ENCODE measurements at places on chromosomes 6 and 20.

DNA sequence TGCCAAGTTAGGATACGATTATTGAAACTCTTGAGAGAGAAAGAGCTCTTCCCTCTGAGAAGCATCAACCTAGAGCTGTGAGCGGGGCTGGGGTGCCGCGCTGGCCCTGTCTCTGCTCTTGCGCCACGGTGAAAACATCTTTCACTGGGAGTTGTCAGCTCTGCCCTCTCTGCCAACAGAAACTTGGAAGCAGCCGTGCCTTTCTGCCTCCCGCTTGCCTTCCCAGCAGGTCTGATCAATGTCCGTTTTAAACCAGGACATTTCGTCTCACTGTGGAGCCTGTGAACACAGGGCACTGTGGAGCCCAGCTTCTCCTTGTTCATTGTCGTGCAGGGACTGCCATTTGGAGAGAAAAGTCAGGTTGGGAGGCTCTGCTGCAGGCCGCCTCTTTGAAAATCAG lies 249.2 kb upstream of the PMEPA1 start:
- DNase-seq = no peak

GRCh38 chr6:122052346-122052900 lies 347.0 kb upstream of the HSF2 start:
- DNase-seq = no peak

DNA sequence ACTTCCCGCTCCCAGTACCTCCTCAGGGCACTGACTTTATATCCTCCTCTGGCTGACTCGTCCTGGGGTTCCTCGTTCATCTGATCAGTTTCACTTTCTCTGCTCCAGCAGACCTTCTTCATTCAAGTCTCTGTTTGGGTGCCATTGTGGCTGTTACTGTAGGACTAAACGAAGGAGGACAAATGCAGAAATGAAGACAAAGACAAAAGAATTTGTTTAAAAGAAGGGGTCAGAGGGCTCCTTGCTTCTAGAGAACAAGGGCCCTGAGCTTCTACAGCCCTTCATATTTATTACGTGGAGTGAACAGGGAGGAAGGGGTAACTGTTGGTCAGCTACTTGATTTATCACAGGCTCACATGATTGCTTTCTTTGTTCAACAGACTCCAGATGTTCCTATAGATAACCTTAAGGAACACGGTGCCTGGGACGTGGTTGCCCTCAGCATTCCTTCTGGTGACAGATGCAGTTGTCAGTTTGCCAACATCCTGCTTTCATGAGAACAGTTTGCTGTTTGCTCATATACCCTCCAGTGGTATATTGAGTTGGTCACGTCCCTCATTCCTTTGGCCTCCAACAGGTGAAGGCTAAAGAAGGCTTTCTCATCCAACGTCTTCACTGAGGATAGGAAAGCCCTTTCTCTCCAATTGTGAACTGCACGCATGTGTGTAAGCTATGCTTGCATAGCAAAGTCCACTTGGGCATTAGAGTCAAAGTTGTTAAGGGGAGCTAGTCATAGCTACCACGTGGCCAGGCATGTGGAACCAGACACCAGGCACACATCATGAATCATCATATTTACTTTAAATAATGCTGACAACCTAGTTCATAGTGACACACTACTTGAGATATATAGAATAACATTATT lies 69.1 kb upstream of the BTN3A2 start:
- DNase-seq = no peak

DNA sequence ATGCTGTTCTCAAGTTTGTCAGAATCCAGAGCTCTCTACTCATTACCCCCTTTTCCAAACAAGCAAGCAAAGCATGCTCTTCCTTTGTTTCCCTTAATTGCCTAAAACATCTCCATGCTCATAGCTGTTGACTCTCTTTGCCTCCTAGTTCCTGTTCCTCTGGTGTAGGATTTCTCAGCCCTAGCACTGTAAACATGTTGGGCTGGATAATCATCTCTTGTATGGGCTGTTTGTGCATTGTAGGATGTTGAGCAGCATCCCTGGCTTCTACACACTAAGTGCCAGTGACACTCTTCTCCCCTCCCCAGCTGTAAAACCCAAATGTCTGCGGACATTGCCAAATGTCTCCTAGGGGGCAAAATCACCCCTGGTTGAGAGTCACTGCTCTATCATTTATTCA lies 14.0 kb downstream of the PPARD start:
- no peak for DNase-seq

DNA sequence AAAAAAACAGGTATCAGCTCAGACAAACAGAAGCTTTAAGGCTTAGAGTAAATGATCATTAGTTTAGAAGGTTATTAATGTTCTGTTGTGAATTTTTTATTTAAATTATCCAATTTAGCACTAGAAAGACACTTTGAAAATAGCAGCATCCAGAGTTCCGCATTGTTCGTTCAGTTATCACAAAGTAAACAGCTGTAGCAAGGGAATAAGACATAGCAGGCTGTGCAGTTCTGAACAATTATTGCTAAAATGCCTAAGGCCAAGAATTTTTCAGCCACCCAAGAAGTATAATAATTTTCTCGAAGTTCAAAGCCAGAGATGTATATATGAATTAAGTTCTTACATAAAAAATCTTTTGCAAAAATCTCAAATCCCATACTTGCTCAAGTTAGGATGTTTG lies 8.0 kb upstream of the TNFAIP3 start:
- DNase-seq = no peak

DNA sequence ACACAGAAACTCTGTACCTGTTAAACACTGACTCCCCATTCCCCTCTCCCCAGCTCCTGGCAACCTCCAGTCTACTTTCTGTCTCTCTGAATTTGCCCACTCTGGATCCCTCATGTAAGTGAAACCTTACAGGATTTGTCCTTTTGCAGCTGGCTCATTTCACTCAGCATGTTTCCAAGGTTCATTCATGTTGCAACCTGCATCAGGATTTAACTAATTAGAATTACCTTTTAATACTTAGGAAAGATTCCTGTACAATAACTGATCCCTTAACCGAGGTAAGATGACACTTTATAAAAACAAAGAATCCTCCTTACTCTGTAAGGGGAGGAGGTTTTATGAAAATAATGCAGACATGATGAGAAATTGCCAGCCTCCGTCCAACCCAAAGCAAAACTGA lies 113.1 kb upstream of the MTHFD1L start:
- DNase-seq = no peak

- DNase-seq = no peak
Observed at GRCh38 chr6:56096946-56097621, 150.3 kb downstream of the COL21A1 start.

DNA sequence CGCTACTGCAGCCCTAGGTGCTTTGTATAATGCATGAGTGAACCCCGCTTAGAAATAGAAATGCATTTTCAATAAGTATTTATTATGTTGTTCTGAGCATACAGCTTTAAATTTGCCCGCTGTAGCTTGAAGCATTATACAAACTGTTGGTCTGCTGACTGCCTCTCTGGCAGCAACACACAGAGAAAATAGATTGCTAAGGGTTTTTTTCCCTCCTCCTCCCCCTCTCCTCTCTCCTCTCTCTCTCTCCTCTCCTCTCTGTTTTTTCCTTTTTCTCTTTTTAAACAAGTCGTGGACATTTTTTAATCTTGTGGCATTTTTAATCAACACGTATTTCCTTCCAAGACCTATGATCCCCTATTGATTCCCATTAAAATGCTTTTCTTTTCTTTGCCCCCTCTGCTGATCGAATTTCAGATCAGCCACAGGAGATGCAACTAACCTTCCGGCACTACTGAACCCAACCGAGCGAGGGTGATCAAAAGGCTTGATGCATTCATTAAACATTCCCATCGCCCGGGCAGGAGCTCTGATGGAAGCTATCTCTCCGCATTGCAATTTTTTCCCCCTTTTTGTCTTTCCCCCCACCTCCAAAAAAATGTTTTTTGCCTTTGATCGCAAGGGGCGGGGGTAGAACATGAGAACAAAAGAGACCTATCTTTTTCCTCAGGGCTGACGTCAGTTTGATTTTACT lies 90.7 kb upstream of the ARID1B start:
- DNase-seq = peak; percentile 40

- peak; percentile 41 for DNase-seq
Observed at GRCh38 chr6:49142421-49143151, 320.5 kb downstream of the MMUT start.

DNA sequence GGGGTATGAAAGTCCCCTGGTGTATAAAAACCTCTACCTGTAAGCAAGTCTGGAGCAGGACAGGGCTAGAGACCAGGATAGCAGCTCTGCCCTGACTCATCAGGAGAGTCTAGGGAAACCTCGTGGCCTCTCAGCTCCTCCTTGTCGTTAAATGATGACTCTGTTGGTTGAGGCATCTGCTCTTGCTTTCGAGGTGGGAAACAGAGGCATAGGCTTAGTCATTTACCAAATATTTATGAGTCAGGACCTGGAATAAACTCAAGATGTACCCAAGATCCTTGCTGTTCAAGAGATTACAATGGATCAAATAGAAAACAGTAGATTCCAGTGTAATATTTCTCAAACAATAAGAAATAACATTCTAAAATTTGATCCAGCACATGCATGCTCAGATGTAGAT lies 5.5 kb downstream of the MANBAL start:
- DNase-seq = no peak

DNA sequence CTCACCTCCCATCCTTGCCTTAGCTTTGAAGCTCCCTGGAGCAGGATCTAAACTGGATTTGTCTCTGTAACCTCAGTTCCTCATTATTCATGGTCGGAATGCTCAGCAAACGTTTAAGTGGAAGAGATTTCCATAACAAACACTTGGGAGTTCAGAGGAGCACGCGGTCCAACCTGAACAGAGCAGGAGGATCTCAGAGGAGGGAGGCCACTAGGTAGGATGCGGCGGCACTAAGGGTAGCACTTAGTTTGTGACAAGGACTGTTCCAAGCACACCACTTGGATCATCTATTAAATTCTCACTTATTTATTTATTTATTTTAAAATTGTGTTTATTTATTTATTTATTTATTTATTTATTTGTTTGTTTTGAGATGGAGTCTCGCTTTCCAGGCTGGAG lies 13.3 kb upstream of the CCN5 start:
- no peak for DNase-seq

DNA sequence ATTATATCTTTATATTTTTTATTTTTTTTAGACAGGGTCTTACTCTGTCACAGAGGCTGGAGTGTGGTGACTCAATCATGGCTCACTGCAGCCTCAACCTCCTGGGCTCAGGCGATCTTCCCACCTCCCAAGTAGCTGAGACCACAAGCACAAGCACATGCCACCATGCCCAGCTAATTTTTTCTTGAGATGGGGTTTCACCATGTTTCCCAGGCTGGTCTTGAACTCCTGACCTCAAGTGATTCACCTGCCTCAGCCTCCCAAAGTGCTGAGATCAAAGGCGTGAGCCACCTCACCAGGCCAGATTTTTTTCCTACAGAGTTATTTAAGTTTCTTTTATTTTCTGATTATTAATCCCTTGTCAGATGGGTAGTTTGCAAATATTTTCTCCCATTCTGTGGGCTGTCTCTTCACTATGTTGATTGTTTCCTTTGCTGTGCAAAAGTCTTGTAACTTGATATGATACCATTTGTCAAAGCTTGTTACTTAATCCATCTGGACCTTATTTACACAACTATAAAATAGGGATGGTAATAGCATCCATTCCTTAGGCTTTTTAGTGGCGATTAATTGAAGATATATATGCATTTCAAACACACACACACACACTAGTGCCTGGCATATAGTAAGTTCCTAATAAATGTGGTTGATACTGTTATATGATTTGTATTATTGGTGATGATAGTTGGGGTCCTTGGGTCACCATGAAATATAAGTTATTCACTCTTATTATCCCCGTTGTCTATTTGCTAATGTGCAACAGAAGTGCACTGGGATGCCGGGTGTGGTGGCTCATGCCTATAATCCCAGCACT lies 187.1 kb downstream of the BCAS1 start:
- no peak for DNase-seq

- DNase-seq = no peak
Observed at GRCh38 chr6:157335829-157336228, 12.5 kb upstream of the TMEM242 start.

- no peak for DNase-seq
Observed at GRCh38 chr6:10302566-10303235, 112.2 kb downstream of the TFAP2A start.

GRCh38 chr20:17499041-17499440 lies 32.1 kb downstream of the BFSP1 start:
- no peak for DNase-seq

- no peak for DNase-seq
Observed at GRCh38 chr20:41456351-41456750, 89.7 kb upstream of the EMILIN3 start.

DNA sequence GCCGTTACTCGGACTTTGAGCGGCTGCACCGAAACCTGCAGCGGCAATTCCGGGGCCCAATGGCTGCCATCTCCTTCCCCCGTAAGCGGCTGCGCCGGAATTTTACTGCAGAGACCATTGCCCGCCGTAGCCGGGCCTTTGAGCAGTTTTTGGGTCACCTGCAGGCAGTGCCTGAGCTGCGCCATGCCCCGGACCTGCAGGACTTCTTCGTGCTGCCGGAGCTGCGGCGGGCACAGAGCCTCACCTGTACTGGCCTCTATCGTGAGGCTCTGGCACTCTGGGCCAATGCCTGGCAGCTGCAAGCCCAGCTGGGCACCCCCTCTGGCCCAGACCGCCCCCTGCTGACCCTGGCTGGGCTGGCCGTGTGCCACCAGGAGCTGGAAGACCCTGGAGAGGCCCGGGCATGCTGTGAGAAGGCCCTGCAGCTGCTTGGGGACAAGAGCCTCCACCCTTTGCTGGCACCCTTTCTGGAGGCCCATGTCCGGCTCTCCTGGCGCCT lies 7.2 kb downstream of the SNX21 start:
- DNase-seq = no peak

DNA sequence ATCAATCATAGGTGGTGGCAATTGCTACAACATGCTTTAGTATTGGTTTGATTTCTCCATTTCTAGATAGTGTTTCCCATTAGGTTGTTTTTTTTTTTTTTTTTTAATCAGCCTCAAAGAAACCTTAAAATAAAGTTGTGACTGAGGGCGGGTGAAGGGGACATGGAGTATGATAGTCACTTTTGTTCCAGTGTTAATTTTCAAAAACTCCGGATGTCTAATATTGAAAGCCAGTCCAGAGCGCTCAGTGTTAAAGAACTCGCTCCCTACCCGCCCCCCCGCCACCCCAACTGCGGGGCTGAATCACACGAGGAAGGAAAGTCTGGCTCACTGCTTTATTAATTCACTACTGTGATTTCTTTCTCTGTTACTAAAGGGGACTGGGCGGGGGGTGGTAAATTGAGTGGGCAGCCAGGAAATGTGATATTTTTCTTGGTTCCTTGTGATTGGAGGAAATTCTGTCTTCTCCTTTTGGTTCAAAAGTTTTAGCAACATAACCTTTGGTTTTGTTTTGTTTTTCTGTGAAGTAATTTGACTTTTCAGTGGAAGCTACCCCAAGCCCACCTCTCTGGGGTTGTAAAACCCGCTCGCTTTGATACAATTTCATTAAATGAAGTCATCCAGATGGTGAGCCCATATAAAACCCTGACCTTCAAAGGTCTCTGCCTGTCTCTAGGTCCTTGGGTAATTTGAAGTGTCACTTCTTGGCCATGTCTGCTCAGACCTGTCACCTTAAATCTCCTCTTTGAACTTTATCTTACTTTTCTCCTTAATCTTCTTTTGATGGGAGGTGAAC lies 38.0 kb downstream of the TNFAIP3 start:
- DNase-seq = no peak

Measured in COR-L47 (cell line).